ENCODE measurements at places on chromosomes 3 and 15.
A peak's percentile ranks its signal among the peaks of the same experiment; 100 is the strongest.

GRCh38 chr3:103786296-103786695 lies 1351.5 kb downstream of the ZPLD1 start:
- peak; percentile 46 for DNase-seq

DNA sequence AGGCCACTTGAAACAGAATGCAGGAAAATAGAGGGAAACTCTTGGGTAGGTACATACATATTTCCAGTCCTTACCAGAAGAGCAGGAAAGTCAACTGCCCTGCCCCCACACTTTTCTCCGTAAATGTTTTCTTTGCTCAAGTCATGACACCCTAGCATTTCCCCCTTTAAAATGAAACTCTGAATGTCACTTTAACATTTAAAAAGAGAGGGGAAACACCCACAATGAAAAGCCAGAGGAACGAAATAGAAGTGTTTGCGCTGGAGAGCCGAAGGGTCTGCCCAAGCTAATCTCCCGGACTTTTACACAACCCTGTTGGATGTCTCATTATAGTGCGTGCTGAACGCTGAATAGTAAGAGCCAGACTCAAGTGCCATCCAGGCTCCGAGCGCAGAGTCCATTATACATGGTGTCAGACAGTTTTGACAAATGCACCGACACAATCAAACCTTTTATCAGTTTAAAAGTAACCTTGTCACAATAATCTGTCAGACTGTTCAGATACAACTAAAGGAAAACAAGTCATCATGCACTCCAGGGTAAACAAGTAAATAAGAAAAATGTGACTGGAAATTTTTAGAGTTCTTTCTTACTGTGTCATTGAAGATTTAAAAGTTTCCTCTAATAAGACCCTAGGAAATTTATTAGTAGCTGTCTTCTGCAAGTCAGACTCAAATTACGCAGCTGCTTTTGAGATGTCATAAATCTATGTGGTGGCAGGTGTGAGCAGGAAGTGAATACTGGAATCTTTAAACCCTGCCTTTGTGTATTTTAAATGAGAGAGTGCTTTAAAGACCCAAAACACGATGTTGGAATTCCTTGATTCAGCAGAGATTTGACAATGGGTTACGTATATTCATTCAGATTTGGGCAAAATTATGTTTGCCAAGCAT lies 159.8 kb downstream of the RBMS3 start:
- peak; percentile 16 for DNase-seq

DNA sequence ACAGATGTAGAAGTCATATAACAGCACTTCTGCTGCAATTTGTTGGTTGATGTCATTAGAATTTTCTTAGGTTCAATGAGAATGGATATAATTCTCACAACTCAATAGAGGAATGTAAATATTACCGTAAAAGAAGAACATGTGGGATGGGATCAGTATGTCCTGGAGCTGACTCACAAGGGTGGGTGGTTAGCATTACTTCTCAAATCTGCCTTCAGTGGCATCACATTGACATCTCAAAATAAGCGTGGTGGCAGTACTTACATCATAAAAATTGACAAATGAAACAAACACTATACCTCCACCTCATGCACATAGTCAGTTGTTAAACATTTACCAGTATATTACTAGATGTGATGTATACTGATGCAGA lies 1068.0 kb upstream of the CADM2 start:
- DNase-seq: no peak

DNA sequence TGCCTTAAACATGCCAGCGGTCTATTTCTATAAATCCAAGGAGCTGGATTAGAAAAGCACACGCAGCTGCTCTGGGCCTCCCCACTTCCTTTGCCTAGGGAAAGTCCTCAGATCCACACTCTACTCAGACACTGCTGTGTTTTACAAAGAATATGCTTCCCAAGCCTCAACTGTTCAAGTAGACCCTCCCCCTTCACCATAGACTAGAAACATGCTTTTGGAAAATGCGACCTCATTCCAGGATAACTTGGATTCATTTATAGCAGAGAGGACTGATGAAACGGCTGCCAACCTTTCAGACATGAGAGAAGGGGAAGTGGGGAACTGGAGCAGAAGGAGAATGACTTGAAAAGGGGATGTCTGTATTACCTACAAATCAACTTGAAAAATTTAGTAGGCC lies 64.0 kb downstream of the P3H2 start:
- no peak for DNase-seq

DNA sequence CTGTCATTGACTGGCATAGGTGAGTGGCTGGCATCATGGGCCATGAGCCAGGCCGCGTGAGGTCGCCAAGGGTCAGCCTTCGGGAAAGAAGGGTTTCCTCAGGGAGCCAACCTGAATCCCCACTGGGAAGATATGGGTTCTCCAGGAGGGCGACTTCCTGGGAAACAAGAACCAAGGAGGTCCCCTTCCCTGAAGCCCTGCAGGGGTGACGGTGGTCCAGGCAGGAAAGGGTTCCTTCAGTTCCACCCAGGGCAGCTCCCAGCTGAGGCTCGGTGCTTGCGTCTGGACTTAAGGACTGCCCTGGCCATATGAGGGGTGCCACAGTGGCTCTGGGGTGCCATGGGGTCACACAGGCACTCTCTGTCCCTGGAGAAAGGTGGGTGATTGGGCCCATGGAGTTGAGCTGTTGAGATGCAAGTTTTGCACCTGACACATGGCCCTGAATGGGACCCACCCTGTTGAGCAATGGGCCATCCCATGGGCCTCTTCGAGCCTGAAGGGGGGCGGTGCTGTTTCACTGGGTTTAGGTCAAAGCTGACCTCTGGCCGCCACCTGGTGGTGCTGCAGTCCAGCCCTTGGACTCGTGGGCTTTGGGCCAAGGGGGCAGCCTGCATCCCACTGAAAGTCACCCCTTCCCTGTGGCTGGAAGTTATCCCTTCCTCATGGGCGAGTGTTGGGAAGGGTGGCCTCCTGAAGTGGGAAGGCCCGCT lies 228.1 kb downstream of the SNRPN start:
- no peak for DNase-seq

DNA sequence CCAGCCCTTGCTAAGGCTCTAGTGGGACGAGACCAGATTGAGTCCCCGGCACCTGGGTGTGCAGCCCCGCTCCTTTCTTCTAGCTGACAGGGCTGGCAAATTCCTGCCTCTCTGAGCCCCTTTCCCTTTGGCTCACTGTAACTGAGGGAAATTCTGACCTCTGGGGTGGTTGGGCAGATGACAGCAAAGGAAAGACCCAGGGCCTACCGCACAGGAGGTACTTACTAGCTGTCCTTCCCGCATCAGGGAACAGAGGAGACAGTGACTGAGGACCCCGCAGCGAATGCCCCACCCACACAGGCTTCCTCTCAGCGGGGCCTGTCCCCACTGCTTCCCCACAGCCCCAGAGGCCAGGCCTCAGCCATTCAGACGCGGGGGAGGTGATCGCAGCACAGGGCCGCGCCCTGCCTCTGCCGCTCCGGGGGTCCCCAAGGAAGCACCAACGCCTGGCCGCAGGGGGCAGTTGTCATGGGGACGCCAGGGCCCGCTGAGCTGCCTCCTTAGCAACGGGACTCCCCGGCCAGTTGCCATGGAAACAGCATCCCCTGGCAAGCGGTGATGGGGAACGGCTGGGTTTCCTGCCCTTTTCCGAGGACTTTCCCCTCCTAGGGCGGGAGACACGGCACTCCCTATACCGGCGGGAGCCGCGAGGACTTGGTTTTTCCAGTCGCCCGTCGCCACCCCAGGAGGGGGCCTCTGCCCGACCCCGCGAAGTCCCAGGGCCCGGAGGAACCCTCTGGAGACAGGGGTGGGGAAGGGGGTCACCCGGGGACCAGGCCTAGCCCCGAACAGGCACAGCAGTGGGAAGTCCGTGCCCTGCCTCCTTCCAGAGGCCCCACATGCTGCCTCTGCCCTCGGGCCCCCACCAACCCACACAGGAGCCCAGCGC lies 50.1 kb downstream of the HCN4 start:
- DNase-seq: no peak

DNA sequence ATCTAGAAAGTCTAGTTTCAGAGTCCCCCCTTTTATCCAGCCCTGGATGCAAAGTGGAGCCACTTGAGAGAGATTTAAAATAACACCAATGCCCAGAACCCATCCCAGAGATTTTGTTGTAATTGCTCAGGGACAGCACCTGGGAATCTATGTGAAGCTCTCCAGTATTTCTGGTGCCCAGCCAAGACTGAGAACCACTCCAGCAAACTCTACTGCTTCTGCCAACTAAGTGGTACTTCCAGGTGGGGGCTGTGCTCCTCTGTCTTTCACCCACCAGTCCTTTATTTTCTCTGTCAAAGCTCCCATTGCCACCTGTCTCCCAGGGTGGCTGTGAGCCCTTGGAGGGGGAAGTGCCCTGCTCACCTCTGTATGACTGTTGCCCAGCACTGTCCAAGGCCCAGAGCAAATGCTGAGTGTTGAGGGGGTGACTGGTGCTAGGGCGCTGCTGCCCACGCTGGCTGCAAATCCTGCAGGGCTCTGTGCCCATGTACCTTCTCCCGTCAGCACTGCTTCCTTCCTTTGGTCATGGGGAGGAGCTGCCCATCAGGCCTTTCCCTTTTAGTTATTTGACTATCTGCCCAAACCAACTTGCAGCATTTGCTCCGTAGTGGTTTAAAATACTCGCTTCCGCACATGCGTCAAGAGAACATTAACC lies 9.4 kb downstream of the CLSTN2 start:
- peak; percentile 27 for DNase-seq

DNA sequence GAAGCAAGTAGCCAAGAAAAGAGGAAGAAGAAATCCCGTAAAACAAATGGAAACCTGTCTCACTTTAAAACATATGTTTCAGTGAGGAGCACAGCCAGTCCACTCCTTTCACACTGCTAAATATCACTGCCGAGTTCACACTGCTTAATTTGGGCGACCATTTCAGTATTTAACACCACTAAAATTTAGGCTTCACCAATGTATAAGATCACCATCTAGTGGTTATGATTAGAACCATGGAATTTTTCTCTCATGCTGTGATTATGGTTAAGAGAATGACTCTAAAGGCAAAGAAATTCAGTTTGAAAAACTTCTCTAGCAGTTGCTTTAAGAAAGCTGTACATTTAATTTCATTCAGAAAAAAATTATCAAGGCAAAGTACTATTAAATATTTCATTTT lies 16.6 kb downstream of the SLC4A7 start:
- peak; percentile 44 for DNase-seq

DNA sequence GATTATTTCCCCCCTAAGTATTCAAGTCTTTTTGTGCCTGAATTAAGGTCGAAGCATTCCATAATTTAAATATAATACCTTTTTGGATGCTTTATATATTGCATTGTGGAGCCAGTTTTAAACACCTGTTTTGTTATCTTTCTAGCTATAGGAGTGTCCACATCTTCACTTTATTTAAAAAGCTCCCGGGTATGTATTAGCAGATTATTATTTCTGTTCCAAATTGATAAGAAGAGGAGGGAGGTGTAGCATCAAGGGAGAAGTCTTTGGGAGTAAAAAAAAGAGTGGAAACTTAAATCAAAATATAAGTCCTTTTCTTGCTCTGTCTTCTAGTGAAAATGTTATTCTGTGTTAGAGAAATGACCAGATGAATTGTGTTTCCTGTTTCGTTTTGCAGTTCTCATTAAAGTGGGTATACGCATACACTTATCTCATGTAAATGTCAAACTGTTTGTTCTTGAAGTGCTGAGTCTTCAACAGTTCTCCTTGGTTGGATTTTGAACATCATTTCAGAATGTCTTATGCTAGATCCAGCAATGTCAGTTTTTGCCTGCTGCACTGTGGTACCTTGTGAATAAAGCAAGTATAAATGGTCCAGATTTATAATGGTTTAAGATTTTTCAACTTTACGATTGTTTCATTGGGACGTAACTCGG lies 105.8 kb downstream of the FNDC3B start:
- no peak for DNase-seq

- no peak for DNase-seq
These were observed 184.1 kb upstream of the MBNL1 start for GRCh38 chr3:152084441-152085158.

GRCh38 chr15:87477737-87478686 lies 778.5 kb downstream of the NTRK3 start:
- peak; percentile 43 for DNase-seq

GRCh38 chr15:95501865-95502264 lies 828.6 kb upstream of the NR2F2 start:
- no peak for DNase-seq

DNA sequence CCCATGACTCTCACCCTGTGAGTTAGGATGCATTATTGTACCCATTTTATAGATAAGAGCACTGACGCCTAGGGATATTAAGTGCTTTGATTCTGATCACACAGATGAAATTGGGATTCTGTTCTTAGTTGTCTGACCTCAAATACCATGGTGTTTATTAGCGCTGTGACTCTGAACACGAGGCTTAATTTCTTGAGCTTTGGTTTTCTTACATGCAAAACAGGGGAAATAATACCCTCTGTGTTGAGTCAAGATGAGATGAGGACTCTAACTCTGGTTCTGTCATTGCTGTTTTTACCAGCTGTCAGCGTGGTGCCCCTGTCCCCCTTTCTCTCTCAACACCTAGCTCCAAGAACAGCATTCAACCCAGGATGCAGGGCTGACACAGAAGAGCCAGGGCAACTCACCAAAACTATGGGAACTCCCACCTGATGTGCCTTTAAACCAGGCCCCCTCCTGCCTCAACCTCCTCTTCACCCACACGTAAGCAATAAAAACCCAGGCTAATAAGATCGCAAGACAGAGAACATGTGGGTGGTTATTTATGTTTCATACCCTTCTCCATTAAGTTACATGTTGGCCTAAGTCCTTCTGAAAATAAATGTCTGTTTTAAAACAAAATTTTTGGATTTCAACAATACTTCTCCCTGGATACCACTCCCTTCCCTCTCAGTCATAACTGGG lies 100.1 kb upstream of the SPATA12 start:
- no peak for DNase-seq

DNA sequence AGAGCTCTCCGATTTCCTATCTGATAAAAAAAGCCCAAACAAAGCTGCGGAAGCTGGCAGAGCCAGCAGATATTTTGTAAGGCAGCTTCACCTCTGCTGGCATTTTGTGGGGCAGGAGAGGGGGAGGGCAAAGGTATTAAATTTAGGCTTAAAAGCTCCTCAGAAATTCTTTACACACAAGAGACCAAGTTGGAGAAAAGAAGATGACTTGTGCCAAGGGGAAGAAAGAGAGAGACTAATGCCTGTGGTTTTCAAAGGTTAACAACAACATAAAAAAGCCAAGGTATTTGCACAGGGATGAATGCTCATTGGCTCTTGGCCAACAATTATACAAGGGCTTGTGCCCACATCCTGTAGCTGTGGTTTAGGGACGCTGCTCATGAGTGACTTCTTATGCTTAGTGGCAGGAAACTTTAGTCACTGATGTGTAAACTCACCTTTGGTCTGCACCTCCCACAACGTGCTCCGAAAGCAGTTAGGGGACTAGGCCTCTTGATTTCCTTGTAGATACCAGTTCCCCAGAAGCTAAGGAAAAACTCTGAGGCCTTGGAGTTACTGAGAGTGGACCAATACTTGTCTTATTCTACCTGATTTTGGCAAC lies 152.9 kb downstream of the TPRG1 start:
- peak; percentile 79 for DNase-seq

GRCh38 chr3:39401983-39402382 lies 4.5 kb upstream of the RPSA start:
- DNase-seq: no peak

GRCh38 chr3:62378921-62379320 lies 5.6 kb upstream of the FEZF2 start:
- DNase-seq: no peak

- no peak for DNase-seq
These were observed 90.7 kb downstream of the FILIP1L start for GRCh38 chr3:100023595-100023994.

All from SHP77 treated with DMSO at 0.1 percent for 48 hours (cell line).